SIG-M5 (cell line): ENCODE measurements at places on chromosomes 1 and 21.

- DNase-seq, result no peak
Measured at GRCh38 chr1:169949139-169949538, 55.4 kb upstream of the SCYL3 start.

DNA sequence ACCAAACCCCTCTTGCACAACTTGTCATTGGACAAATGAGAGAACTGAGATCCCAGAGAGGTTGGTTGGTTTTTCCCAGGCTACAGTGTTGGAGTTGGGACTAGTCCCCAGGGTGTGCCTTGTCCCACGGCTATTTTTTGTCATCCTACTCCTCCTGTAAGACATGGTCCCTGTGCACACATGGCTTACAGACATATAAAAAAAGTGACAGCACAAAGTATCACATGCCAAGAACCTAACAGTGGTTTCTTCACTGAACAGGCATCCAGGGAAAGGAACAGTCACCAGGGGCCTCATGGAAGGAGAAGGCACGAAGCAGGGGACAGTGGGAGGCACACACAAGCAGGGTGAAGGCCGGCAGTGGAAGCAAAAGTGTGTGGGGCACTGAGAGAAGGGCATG, 36.5 kb downstream of the SERBP1 start:
- DNase-seq, result no peak

DNA sequence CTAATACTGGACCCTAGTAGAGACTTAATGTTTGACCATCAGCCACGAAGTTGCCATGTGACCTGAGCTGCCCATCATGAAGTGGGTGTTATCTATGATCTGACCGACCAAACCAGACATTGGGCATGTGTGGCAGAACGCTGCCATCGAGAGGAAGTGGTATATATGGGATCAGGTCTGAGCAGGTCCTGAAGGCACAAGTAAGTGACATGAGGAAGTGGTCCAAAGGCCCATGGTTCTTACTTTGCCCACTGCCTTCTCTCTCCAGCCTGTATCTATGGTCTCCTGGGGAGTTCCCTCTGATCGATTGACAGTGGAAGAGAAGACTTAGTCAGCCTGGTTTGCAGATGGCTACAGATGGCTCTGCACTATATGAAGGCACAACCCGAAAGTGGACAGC, 7.9 kb downstream of the SPSB1 start:
- DNase-seq, result no peak

DNA sequence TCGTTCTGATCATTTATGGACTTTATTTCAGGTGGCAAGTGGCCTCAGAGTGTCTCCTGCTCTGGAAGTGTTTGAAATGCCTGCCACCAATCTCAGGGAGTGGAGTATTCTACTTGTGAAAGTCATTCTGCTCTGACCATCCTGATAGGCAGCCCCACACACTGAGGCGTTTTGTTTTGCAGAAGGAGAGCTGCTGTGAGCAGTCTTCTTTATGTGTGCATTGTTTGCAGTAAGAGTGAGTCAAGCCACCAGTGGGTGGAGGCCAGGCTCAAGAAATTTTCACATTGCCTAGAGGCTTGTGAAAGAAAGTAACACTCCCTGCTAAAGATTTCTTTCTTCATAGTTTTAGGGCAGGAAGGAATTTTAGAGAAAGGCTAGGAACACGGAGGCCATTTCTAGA, 204.4 kb downstream of the SLC35F3 start:
- DNase-seq, result no peak

DNA sequence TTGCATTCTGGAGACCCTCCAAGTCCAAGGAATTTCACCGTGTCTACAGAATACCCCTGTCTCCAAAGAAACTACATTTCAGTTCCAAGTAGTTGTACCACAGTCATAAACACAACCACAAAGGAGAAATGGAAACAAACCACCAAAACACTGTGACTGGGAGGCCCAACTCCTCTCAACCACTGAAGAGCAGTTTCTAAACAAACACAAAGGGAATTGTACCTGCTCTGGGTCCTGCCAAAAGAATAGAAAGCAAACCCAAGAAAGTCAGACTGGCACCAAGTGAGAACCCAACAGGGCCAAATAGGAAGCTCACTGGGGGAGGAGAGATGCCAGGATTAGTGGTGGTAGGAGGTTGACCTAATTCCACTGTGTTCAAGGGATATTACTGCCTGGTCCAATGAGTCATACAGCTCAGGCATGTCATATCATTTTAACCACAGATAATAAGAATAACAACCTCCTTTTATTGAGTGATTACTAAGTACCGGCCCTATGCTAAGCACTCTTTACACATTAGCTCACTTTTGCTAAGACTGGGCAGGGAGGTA, 123.9 kb upstream of the PPP2R5A start:
- DNase-seq, result no peak

- no peak for DNase-seq
Measured at GRCh38 chr1:54111624-54112023, 41.2 kb downstream of the CDCP2 start.

- no peak for DNase-seq
Measured at GRCh38 chr1:113567427-113567826, 177.1 kb downstream of the MAGI3 start.

- no peak for DNase-seq
Measured at GRCh38 chr1:25820247-25821111, 725 bp downstream of the MTFR1L start.

GRCh38 chr1:2354511-2355372, 36.6 kb downstream of the MORN1 start:
- no peak for DNase-seq

GRCh38 chr21:42039911-42040351, 29.8 kb upstream of the ZBTB21 start:
- no peak for DNase-seq
